ENCODE measurements at places on chromosomes 6 and 20. TPM values are rescaled to one million over a fixed set of nuclear protein-coding genes. Genes with fewer than 3 reads are reported as not detected.

Gene GJA1
- 41.5 TPM for total RNA-seq

Gene ADGRF5
- 39.5 TPM for total RNA-seq

Gene PFDN4
- total RNA-seq, result 101 TPM

Gene CRISP3
- total RNA-seq, result not detected

Gene BCAS4
- 9.1 TPM for total RNA-seq

Gene NOL4L
- 12.2 TPM for total RNA-seq

Gene COL9A1
- not detected for total RNA-seq

Gene CASS4
- 6.7 TPM for total RNA-seq

Gene LINC00237
- not detected for total RNA-seq

Gene TRIM31
- total RNA-seq, result not detected
